ENCODE measurements at places on chromosomes 7 and 10.

DNA sequence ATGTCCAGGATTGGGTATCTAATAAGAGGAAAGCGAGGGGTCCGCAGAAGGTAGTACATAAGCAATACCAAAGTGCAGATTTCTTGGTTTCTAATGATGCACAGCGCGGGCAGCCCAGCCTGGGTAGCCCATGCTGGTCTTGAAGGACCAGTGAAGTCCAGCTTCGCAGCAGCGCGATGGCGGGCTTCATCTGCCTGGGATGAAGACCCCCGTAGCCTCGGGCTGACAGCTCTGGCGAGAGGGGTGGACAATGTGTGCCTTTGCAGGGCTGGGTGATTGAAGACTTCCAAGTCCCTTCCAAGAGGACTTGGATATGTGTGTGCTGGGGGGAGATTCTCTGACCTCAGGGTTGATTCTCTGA is 2.2 kb downstream of the SORCS3 start:
- no peak for DNase-seq

DNA sequence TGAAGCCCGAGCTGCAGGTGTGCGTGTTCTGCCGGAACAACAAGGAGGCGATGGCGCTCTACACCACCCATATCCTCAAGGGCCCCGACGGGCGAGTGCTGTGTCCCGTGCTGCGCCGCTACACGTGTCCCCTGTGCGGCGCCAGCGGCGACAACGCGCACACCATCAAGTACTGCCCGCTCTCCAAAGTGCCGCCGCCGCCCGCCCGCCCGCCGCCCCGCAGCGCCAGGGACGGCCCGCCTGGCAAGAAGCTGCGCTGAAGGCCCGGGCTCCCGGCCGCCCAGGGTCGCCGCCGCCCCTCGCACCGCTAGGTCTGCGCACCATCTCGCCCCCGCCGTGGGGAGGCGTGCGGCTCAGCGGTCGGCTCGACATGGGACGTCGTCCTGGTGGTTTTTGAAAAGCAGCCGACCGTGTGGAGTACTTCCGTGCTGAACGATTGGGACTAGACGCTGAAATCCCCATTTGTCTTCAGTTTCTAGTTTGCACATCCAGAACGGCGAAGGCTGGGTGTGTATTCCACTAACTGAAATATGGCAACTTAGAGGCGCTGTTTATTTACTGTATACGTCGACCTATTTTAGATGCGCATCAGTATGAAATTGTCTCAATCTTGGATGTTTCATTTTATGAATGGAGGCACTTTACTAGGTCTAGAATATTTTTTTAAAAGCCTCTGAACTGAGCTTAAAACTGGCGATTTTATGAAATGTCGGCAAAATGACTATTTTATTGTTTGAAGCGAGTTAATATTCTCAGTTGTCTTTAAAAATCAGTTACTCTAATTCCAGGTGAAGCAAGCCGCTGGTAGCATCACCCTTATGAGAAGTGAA is 1.1 kb downstream of the NANOS1 start:
- DNase-seq, result peak; percentile 42

GRCh38 chr7:158073845-158074840 is 513.5 kb downstream of the PTPRN2 start:
- DNase-seq, result peak; percentile 64

- no peak for DNase-seq
Observed at GRCh38 chr7:69625238-69625637, 27.0 kb downstream of the AUTS2 start.

GRCh38 chr7:3558400-3558799 is 257.3 kb downstream of the SDK1 start:
- DNase-seq, result no peak

DNA sequence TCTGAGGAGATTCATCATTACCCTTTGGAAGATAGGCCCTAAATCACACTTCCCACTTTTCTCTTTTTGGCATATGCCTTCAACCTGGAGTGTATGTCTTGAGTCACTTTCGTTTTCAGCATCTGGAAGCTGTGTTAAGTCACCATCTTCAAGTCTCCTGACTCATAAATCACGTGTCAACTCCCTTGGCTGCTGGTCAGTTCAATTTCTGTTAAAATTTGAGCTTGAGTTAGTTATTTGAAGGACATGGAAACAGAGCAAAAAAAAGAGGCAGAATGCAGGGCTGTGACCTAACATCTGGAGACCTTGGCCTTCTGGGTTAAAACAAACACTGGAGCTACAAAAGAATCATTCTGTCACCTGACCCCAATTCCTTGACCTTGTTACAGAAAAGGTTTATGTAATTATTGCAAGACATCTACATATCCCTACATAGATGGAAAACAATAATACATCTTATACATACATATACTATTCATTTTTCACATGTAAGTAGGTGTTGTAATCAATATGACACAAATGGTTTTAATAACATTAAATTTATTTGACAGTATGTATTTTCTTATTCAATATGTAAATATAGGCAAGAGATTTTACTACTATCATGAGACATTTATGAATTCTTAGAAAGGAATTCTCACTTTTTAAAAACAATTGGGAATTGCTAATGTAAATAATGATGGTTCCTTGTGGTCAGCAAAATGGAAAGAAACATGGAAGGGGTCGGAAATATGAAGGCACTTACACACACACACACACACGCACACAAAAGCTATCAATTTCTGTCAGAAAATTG is 169.7 kb upstream of the PHYHIPL start:
- no peak for DNase-seq

DNA sequence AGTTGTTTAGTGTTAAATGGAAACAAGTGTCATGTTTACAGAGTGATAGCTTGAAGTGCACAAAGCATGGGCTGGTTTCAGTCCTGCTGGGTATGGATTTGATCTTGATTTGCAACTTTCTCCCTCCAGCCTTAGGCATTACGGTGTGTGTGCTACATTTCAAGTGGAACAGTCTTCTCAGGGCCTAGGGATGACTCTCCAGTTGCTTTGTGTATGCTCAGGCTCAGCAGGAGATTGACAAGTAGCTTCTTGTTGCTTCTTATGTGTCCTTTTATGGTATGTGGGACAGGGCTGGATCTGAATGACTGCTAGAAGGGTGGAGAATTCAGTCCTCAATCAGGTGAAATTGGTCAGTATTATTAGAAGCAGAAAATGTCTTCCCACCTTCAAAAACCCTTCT is 51.3 kb upstream of the PLEKHA1 start:
- DNase-seq, result no peak

- DNase-seq, result no peak
Observed at GRCh38 chr10:88810196-88810961, 7.8 kb downstream of the LIPM start.

DNA sequence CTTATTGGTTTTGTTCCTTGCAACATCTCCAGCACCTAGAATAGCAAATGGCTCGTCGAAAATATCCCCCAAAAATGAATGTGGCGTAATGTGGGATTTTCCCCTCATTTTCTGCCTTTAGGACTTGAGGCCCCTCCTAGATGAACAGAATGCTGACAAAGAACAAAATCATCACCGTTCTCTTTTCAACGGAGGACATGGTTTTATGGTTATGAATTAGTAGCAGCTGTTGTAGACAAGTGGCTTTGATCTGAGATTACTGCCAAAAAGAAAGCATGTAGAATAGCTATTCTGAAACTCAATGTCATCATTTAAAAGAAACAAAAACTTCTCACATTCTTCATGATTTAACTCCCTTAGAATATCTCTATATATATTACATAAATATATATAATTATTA is 17.2 kb upstream of the CALN1 start:
- no peak for DNase-seq

DNA sequence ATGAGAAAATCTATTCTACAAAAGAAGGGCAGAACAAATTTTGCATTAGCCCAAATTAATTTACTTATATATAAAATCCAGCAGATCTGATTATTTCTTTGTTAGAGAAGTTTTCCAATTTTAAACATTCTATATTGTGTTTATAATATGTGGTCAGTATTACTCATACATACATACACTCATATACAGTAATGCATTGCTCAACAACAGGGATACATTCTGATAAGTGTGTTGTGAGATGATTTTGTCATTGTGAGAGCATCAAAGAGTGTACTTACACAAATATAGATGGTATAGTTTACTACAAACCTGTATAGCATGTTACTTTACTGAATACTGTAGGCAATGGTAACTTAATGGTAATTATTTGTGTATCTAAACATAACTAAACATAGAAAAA is 239.6 kb upstream of the ETV1 start:
- DNase-seq, result no peak

- peak; percentile 78 for DNase-seq
Observed at GRCh38 chr10:15719049-15719898, 448 bp downstream of the ITGA8 start.

DNA sequence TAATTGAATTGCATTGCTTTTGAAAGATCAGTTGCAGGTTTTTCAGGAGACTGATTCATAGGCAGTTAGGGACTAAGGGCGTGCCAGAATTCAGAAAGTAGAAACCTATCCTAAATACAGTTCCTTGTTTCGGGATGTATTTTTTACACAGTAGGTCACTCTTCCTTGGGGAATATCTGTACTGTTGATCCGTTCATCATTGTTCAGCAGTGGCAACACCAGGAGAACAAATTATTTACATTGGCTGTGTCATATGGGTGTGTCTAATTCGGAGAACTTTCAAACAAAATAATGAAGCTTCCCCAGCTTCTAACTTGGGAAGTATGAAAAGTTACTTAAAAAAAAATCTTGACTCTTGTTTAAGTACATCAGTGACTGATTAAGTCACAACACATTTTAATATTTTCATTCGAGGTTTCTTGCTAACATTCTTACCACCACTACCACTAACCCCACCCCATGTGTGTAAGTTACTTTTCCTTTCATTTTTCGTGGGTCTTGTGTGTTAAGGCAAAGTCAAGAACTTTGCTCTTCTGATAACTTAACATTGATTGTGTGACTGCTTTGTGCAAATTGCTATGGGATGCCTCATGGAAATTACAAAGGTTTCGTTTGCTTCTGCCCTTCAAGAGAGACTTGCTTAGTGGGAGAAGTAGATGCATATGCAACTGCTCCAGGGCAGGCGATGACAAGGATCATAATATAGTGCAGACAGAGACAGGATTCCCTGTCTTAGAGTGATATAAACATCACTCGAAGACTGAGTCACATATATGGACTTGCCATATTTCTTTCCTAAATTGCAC is 43.8 kb upstream of the RPA3 start:
- DNase-seq, result no peak

GRCh38 chr7:87370660-87371180 is 25.3 kb downstream of the CROT start:
- DNase-seq, result no peak

GRCh38 chr7:24779283-24779655 is 22.0 kb upstream of the GSDME start:
- no peak for DNase-seq

DNA sequence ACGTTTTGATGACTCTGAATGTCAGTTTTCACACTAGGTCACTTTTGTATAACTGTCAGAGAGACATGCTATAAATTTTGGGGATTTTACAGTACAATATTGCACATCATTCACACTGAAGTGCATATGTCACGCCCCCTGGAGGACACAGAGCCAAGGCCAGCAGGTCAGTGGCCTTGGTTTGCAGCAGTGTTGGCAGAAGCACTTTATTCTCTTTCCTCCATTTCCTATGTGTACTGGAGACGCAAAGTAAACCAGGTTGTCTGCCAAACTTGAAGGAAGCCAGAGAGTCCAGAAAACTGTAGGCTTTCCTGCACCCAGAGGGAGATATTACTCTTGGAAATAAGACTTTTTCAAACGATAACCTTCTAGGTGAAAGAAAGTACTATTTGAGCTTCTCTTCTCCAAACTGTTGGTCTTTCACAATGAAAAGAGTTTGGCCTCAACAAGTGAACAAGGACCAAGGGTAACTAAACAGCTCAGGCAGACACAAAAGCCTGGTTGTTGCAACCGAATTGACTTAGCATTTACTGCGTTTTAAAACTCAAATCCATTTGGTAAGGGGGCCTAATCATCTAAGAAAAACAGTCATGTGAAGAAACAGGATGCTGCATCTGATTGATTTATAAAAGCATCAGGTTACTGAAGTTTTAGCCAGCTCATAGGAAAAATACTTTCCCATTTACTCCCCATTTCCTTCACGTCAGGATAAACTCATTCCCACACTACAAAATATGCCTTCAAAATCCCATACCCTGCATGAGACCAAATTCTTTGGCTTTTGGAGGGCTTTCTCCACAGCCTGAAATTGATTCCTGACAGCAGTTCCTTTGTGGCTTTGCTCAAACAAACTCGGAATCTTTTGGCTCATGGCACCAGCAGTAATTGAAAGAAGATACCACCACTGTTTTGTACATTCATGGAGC is 83.0 kb upstream of the SEC61G start:
- DNase-seq, result no peak

DNA sequence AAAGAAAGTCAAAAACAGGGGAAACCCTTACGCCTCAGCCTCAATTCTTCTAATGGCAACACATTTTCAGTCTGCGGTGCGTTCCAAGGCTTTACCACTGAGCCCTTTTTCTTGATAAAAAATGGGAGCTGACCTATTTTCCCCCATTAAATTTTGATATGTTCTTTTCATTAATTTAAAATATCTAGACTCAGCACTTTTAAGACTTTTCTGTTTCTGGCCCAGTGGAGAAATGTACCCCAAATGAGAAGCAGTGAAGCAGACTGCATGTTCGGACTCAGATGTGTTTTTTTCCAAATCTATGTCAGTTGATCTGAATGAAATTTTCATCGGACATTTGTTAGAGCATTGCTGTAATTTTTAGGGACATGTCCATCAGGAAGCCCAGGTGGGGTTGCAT is 126.2 kb downstream of the SEC23IP start:
- DNase-seq, result no peak

DNA sequence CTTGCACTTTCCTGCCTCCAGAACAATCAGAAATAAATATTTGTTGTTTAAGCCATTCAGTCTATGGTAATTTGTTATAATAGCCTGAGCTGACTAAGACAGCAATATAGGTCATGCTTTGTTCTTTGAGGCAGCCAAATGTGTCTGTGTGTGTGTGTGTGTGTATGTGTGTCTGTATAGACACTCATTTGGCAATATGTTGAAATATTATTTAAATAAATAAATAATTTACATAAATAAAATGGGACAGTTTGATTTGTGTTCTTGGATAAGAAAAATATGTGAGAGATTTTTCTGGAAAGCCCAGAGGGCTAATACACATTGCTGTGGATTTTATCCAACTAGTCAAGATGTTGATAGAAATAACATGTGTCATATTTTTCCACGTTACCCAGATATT is 140.2 kb downstream of the PTN start:
- no peak for DNase-seq

GRCh38 chr7:4610768-4611467 is 71.2 kb upstream of the FOXK1 start:
- DNase-seq, result no peak

DNA sequence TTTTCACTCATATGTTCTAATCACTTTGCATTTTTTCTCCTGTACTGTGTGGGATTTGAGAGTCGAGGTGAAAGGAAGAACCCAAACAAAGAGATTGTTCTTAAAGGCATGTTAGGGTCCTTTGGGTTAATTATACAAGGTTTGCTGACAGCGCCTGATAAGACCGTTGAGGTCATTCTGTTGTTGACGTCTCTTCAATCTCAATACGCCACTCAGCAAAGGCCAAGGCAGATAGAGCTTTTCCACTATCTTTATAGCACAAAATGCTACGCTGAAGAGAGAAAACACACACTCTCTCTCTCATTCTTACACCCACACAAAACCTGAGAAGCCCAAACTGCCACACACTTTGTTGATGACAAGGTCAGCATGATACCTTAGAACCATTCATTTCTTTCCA is 228.7 kb downstream of the CNTNAP2 start:
- DNase-seq, result no peak
